ENCODE measurements at places on chromosomes 3 and 15.

DNA sequence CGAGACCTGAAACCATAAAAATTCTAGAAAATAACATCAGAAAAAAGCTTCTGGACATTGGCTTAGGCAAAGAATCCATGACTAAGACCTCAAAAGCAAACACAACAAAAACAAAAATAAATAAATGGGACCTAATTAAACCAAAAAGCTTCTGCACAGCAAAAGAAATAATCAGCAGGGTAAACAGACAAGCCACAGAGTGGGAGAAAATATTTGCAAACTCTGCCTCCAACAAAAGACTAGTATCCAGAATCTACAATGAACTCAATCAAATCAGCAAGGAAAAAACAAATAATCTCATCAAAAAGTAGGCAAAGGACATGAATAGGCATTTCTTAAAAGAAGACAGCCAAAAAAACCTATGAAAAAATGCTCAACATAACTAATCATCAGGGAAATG lies 59.6 kb downstream of the DNAH12 start:
- no peak for DNase-seq

GRCh38 chr3:107323723-107324122 lies 53.5 kb upstream of the CCDC54 start:
- DNase-seq = no peak

DNA sequence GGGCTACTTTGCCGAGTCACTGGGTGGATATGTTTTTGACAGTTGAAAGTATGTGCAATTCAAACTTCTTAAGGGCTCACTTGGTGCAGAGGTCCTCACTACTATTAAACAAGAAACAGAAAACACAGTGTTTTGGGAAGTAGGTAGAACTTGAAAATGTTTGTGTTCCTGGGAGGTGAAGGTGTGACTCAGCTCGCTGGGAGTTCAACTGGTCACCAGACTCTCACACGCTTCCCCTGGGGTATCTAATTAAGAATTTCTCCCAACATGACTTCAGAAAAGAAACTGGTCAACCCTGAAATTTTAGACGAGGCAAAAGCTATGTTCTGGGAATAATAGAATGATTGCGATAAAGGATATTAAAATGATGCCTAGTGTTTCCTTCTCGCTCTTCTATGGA lies 1039.8 kb upstream of the SEMA6D start:
- no peak for DNase-seq

DNA sequence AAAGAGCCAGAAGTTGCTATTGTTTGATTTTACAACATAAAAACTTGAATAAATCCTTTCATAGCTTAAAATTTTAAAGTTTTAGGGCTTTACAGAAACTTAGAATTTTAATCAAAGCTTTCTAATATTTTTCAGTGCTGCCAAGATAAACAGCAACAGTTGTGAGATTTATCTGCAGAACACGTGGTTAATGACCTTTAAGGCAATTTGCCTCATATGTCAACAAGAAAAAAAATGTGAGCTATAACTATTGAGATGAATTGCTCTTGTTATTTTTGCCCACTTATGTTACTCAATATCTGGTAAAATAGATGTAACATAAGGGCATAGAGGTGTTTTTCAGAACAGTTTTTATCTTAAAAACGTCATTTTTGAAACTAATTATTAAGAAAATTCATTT lies 96.7 kb upstream of the NECTIN3 start:
- no peak for DNase-seq

DNA sequence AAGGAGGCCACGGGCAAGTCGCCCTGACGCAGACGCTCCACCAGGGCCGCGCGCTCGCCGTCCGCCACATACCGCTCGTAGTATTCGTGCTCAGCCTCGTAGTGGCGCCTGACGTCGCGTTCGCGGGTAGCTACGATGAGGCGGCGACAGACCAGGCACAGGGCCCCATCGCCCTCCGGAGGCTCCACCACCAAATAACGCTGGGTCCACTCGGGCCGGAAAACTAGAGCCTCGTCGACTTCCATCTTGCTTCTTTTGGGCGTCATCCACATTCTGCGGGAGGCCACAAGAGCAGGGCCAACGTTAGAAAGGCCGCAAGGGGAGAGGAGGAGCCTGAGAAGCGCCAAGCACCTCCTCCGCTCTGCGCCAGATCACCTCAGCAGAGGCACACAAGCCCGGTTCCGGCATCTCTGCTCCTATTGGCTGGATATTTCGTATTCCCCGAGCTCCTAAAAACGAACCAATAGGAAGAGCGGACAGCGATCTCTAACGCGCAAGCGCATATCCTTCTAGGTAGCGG lies at the start of gene EPM2AIP1:
TSS of gene EPM2AIP1 (minus strand) at position 326 of the 520 bp plus-strand sequence. CDS start at position 272, 54 bp downstream.
- no peak for DNase-seq

GRCh38 chr15:47383801-47384200 lies 333.5 kb upstream of the SEMA6D start:
- DNase-seq = no peak

DNA sequence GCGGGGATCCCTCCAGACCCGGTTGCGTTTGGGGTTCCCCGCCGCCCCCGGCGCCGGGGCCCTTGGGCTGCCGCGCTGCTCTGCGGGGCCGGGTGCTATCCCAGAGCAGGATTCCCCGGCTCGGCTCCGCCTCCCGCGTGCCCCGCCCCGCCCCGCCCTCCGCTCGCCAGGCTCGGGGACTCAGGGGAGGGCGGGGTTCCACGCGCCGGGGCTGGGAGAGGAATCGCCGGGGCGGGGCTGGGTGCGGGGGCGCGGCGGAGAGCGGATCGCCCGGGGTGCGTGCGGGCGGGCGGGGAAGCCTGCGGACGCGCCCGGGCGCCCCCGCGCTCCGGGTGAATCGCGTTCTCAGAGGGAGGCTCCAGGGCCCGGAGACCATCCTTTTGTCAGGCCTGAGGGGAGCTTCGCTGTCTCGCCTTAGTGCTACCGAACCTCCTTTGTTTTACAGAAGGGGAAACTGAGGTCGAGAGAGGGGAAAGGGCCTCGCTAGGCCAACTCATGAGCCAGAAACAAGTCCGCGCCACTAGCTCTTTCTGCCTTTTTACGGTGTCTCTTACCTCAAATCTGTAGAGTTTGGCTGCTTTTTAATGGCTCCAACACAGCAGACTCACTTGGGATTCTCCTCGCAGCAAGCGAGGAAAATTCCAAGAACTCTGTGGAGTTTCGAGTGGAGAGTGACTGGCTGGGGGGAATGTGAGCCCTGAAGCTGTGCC lies at the start of gene TMEM158:
TSS of gene TMEM158 (minus strand) at position 82 of the 710 bp plus-strand sequence. CDS start 260 bp downstream, outside the sequence.
- DNase-seq = no peak

DNA sequence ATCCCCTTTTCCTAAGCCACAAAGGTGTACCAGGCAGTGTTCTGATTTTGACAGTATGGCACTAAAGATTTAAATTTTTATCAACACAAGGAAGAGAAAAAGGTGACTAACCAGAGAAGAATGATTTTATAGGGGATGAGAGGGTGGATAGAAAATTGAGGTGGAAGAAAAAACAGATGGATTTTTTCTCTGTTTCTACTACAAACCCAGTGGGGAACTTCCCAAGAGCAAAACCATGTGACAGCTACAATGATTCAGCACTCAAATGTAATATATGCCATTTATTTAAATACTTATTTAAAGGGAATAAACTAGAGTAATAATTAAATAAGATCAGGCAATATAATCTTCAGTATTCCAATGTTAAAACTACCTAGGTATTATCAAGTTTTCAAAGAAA lies 11.1 kb downstream of the DCUN1D1 start:
- no peak for DNase-seq

DNA sequence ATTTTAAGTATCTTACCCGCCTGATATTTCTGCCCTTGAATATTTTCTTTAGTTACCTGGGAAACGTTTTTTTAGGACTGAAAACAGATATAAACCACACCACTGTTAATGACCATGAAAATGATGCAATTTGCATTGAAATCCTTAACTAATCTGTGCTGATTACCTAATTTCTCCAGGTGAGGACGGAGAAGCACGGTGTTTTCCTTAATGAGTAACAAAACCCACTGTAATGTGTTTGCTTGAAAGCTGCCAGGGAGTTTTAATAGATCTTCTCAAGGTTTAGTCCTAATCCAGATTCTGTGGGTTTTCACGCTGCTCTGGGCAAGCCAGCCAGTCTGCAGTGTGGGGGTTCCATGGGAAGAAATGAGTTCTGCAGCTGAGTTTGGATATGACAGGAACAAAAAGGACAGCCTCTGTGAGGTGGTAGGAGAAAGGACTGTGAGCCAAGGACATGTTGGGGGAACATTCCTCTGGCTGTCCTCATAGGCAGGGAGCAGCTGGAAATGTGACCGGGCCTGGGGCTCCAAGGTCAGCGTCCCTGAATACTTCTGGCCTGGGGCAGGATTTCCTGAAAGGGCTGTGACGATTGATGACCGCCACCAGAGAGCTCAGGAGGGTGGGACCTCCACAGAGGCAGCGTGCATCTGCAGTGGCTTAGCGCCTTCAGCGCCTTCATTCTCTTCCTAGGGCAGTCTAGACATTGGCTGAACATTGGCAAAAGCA lies 18.6 kb downstream of the THSD4 start:
- no peak for DNase-seq

DNA sequence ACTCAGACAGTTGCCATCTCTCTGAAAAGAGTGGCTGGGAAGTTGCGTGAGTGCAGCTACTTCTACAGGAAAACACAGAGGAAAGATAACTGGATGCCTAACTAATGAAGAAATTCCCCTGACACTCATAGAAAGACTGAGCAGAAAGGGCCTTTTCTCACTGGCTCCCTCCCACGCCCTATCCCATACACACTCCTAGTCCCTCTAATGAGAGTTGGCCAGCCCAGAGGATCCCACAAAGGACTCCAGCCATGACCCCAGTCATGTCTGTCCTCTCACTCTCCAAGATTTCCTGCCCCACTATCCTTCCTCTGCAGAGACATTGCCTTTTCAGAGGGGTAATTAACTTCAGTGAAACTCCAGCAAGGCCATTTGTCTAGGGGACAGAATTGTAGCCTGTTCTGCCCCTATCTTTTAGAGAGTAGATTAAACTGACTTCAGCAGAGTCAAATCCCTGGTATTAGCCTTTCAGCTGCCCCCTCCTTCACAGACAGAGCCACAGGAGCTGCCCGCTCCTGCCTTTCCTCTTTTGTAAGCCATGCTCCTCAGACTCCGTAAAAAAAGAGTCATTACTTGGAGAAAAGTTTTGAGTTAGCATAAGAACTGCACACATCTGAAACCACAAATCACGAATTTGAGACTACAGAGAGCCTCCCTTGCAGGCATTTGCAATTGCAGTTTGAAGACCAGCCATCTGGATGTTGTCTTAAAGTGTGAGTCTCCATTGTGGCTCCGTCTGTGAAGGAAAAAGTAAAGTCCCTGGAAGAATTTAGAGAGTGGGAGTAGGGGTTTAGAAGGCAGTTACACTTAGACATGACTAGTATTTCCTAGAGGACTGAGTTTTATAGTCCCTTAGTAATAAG lies 129.1 kb upstream of the SEMA6D start:
- DNase-seq = no peak

DNA sequence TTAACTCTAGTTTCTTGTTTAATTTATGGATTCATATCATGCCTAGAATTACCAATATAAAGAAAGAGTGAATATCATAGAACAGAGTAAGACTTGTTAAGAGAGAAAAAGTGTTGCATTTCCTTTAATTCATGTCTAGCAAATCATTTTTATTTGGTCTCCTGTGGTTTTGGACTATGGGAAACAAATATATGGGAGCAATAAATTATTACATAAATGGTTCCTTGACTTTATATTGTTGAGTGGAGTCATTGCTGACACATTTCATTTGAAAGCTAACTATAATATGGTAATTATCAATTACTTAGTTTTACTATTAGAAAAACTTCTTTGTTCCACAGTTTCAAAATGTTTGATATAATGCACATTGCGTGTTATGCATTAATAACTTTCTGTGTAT lies 144.7 kb upstream of the CGNL1 start:
- DNase-seq = no peak
